ENCODE measurements at places on chromosomes 13 and 19.

- DNase-seq: no peak
Observed at GRCh38 chr19:38678217-38678890, 30.9 kb downstream of the ACTN4 start.

DNA sequence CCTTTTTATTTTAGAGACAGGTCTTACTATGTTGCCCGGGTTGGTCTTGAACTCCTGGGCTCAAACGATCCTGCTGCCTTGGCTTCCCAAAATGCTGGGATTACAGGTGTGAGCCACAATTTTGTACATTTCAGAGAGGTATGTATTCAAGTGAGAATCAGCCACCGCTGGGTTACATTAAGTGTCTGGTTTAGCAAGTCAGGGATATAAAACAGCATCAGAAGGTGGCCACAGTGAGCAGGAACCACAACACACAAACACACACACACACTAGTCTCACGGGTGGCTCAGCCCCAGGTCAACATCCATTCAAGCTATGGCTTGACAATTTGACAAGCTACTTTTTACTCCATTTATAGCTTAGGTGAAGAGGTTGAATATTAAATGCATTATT, 20.2 kb downstream of the KLK5 start:
- DNase-seq: no peak

GRCh38 chr19:48274173-48274572, 4.3 kb downstream of the ZNF114 start:
- no peak for DNase-seq

GRCh38 chr19:48511800-48512503, at the start of gene LMTK3:
Gene LMTK3 (minus strand): TSS chr19:48511835. CDS start chr19:48511576, 259 bp downstream.
- DNase-seq: no peak

DNA sequence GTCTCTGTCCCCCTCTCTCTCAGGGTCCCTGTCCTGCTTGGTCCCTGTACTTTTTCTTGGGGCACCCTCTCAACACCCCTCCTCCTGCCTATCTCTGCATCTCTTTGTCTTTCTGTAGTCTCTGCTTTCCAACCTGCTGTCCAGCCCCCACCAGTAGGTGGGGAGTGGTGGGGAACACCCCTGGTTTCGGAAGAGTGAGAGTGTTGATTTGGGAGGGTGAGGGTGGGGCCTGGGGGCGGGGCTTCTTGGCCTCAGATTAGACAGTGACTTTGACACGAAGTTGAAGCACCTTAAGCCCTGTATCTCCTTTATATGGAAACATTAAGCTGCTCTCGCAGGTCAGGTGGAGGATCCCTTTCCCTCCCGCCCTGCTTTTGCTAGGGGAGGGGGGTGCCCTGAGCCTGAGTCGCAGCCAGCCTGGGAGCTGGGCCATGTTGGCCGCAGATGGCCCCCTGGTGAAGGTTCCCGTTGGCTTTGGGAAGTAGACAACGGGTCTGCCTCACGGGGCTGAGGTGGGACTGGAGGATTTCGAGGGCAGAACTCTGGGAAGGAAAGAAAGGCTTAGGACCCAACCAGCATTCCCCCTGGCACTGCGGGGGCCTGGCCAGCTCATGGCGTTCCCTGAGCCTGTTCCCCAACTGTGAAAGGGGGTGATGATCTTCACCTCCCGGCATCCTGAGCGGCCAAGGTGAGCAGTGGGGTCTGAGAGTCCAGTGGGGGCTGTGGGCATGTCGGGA, at the start of gene KCNJ14:
Gene KCNJ14, plus strand, starts transcription at position 404 of the 737 bp plus-strand sequence. CDS start 6,151 bp downstream, outside the sequence.
- DNase-seq: no peak

DNA sequence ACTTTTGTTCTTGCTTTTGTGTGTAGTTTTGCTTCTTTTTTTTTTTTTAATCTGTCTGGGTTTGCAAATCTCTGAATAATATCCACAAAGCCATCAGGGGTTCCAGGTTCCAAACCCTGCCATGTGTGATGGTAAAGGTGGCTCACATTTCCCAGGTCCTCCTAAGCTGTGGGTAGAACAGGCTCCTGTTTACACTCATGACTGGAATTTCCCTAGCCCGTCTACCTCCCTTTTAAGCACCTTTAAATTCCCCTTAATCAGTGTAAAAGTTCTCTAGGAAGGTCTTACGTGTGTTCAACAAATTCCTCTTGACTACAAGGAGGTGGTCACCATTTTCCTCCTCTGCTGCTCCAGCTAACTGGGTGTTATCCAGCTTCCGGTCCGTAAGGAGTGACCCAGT, 62.8 kb downstream of the EFNB2 start:
- no peak for DNase-seq

GRCh38 chr13:33541456-33541855, 255.9 kb upstream of the STARD13 start:
- DNase-seq: no peak

GRCh38 chr19:29003641-29004409, 209.1 kb downstream of the UQCRFS1 start:
- no peak for DNase-seq

GRCh38 chr19:2775556-2776430, 7.3 kb downstream of the SGTA start:
- DNase-seq: no peak

- DNase-seq: no peak
Observed at GRCh38 chr13:110272651-110273050, 34.3 kb downstream of the COL4A1 start.

- peak; percentile 88 for DNase-seq
Observed at GRCh38 chr19:9435279-9436268, at the start of gene ZNF266. Gene ZNF266 (minus strand): TSS chr19:9435573. CDS start chr19:9420089, 15,484 bp downstream.

GRCh38 chr13:44292545-44292944, 81.1 kb upstream of the SERP2 start:
- DNase-seq: no peak

DNA sequence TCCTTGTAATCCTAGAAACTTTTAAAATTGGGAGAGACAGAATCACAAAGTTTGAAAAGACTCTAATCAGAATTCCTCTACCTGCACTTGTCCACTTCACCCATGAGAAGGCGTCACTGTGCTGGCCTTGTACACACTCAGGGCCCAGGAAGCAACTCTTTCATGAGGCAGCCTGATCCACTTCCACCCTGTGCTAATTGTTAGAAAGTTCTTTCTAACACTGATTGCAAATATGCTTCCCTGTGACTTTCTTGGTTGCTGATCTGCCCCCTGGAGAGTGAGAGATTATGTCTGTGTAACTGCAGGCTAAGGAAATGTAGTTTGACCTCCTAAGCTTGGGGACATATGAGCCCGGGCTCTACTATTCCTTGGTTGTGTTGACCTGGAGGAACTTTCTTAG, 494.6 kb downstream of the MYO16 start:
- DNase-seq: no peak

GRCh38 chr19:39411832-39412099, 703 bp upstream of the PLEKHG2 start:
- peak; percentile 90 for DNase-seq

DNA sequence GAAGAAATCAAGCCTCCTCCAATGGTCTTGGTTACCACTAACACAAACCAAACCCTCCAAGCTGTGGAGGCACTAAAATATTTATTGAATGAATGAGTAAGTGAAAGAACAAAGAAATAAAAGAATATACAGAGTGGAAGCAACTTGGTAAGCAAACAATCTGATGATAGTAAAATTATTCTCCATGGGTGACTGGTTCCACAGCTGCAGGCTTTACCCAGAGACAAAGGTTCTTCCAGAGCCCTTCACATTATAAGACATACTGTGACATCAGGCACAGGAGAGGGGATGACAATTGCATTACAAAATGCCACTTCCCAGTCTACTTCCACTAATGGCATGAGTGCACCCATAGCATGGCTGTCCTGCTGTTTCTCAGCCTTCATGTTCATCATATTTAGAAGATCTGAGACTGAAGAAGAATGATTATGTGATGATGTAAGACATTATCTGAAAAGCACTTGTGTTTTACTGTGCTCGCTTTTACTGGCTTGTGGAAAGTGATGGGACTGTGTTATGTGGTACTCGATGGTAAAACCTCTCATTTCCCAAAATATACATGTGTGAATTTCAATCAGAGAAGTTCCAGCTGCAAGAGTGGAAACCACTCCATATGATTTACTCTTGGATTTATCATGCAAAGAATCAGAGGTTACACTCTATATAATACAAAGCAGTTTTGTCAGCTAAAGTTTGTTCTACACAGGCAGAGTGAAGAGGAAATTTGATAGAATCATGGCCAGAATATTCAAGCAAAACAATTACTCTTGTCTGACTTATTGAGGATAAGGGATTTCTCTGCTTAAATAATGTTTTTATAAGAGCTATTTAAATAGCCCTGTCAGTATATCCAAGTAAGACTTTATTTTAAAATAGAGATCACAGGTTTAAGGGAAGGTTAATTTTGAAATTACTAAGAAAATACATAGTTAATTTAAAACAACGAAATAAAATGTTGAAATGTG, 220.2 kb upstream of the NBEA start:
- DNase-seq: no peak

- no peak for DNase-seq
Observed at GRCh38 chr19:18879579-18880373, 16.2 kb downstream of the CERS1 start.

DNA sequence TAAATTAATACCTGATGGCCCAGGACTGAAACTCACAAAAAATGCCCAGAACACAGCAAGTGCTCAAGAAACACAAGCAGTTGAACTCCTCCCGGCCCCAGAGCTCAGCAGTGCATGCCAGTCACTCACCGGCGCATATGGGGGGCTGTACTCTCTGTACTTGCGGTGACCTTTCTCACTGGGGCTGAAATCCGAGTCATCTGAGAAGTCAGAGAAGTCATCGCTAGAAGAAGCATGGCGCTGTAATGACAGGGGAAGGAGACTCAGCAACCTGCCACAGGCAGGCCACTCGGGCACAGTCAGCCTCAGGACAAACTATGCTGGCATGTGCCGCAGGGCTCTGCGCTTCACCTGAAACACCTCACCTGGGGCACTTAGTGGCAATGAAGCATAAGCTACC, 19.7 kb downstream of the ZC3H4 start:
- DNase-seq: no peak

GRCh38 chr13:44197791-44198770, 175.5 kb upstream of the SERP2 start:
- no peak for DNase-seq

DNA sequence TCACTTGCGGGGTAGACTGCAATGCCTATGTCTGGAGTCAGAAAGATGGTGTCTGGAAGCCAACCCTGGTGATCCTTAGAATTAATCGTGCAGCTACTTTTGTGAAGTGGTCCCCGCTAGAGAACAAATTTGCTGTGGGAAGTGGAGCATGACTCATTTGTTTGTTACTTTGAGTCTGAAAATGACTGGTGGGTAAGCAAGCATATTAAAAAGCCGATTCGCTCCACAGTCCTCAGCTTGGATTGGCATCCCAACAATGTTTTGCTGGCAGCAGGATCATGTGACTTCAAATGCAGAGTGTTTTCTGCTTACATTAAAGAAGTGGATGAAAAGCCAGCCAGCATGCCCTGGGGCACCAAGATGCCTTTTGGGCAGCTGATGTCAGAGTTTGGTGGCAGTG, 9.5 kb upstream of the ERVV-1 start:
- no peak for DNase-seq

DNA sequence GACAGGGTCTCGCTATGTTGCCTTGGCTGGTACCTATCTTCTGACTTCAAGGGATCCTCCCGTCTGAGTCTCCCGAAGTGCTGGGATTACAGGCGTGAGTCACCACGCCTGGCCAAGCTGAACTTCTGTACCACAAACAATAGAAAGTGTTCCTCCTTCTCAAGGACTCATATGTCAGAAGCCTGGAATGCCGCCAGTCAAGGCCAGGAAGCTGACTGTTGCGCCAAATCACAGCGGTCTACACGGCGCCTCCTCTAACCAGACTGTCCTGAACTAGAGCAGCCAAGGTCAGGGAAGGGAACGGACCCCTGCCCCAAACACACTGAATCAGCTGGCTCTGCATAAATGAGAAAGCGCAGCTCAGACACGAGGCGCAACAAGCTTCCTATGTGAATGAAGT, 14.6 kb downstream of the RAB20 start:
- peak; percentile 85 for DNase-seq

DNA sequence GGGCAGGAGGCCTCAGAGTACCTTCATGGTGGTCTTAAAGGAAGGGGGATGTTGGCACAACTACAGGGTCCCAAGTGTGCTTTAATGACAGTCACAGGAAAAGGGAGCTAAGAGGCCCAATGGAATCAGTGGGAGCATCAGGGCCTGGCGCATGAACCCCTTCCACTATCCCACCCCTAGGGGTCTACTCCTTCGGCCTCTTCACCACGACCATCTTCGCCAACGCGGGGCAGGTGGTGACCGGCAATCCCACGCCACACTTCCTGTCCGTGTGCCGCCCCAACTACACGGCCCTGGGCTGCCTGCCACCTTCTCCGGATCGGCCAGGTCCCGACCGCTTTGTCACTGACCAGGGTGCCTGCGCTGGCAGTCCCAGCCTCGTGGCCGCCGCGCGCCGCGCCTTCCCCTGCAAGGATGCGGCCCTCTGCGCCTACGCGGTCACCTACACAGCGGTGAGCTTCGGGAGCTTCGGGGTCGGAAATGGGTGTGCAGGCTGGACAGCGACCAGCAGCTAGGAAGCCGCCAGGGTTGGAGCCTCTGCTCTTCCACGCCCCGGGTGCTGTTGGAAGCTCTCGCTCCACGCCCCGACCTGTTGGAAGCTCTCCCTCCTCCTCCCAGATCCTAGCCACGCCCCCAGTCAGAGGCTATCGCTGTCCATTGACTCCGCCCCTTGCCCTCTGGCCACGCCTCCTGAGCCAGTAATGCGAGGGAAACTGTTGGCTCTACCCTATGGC, 6.0 kb downstream of the PLPPR2 start:
- DNase-seq: no peak

- DNase-seq: no peak
Observed at GRCh38 chr13:20494656-20495055, 31.0 kb downstream of the CRYL1 start.

- no peak for DNase-seq
Observed at GRCh38 chr13:90246687-90247345, 1100.7 kb upstream of the MIR17HG start.

DNA sequence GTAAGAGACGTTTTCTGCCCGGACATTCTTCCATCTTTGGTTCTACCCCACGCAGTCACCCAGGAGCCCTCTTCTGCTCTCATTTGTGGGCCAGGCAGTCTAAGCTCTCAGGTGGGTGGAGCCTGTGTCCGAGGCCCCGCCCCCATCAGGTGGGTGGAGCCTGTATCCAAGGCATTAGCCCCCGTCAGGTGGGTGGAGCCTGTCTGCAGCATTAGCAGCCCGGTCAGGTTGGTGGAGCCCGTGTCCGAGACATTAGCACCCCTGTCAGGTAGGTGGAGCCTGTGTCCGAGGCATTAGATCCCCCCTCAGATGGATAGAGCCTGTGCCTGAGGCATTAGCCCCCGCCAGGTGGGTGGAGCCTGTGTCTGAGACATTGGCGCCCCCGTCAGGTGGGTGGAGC, 45.5 kb upstream of the C13orf46 start:
- DNase-seq: no peak

GRCh38 chr19:7337380-7338194, 11.2 kb upstream of the ARHGEF18 start:
- DNase-seq: no peak

- DNase-seq: no peak
Observed at GRCh38 chr13:77095288-77095687, 68.3 kb upstream of the FBXL3 start.

GRCh38 chr19:12796146-12797071, 5.1 kb downstream of the JUNB start:
- peak; percentile 42 for DNase-seq

GRCh38 chr13:52162279-52163101, 3.1 kb upstream of the NEK3 start:
- DNase-seq: no peak
